ENCODE measurements at places on chromosomes 4 and X.

GRCh38 chrX:35406386-35406785, 391.8 kb upstream of the MAGEB16 start:
- no peak for DNase-seq

DNA sequence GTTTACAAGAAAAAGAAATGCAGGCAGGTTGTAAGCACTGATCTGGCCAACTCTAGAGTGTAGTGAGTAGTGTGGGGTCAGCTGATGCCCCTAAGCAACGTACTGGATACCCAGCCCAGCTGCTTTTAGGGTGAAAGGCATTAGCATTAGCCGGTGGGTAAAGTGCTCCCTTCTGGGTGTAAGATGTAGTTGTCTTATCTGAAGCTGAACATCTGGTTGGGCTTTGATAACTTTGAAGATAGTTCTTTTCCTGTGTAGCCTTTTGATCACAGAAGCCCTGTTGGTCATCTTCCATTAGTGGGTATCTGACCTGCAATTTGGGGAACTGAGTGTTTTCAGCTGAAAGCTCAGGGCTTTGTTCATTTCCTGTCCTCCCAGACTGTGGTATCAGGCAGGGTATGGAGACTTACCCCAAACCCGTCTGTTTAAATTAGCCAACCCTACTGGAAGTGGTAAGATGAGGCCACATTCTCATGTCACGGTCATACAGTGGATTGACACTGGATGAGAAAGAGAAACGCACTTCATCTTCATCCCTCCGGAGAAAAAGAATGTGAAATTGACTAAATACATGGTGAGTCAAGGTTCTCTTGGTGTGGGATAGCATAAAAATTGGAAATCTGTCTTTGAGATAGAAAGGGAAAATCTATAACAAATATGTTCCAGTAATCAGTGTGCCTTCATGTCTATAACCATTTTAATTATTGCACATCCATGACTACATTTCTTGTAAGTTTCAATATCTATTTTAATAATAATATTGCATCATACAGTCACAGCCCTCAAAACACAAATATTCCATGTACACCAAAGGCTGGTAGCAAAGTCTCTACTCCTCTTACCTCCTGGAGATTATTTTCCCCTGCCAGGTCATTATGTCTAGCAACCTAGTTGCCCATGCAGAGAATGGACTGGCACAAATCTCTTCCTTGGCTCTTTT, 8.7 kb downstream of the RHOH start:
- no peak for DNase-seq

- DNase-seq: no peak
Measured at GRCh38 chr4:140769209-140769608, 13.0 kb upstream of the TBC1D9 start.

DNA sequence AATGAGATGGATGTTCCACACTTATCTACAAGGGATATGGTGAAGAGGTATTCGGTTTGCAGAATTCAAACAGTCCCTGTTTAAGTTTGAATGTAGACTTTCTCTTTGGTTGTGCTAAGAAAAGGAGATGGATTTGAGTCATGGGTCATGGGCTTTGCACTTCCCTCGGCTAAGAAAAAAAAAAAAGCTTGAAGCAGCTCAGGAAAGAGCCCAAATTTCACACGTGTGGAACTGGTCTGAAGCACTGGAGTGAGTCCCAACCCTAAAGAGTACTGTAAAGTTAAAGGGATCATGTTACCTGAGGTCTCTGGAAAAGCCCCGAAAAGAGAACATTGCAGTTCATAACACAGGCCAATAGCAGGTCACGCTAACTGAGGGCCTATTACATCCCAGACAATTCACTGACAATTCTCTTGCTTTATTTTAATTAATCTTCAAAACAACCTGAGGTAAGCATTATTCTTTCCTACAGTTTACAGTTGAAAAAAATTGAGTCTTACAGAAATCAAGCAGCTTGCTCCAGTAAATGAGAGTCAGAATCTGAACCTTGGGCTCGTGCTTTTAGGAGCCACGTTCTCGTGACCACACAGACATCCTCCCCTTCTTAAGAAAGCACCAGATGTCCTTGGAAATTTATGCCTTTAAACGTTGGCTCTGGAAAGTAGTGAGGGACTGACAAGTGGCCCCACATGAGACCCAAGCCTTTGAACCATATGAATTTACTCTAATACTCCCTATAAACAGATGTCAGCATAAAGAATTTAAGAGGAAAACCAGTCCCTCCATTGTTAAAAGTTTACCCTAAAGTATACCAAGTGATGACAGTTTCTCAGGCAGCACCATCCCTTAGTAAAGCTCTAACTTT, 89.3 kb downstream of the MAD2L1 start:
- no peak for DNase-seq

GRCh38 chrX:151510203-151510602, 53.3 kb upstream of the PASD1 start:
- DNase-seq: no peak

DNA sequence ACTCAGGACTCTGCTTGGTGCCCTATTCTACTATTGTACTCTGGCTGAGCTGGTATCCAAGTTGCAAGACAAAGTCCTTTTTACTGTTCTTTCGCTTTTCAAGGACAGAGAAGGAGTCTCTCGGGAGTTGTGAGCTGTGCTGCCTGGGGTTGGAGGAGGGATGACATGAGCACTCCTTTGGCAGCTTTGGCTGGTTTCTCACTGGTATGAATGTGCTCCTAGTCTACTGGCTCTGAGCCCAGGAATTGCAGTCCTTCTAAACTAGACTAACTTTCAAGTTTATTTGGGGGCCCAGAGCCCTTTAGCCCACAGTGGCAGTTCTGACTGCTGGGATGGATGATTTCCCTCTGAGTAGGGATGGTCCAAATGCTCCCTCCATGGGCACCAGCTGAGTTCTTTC, 997.1 kb downstream of the RAB28 start:
- DNase-seq: no peak
